ENCODE measurements at places on chromosomes 6 and 20.

DNA sequence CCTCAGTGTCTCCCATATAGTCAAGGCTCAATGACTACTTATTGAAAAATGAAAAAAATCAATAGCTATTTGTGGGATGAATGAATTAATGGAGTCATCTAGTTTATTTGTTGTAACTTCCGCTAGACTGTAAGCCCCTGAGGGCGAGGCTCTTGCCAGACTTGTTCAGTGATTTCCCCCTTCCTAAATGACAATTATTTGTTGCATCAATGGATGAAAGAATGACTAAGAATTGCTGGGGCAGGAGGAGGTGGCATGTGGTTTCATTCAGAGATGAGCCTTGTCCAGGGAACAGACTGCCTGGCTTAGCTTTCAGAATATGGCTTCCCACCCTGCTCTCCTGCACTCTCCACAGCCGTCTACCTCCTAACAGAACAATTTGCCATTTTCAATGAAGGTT is 1.1 kb upstream of the PRELID3B start:
- DNase-seq = peak; percentile 39

DNA sequence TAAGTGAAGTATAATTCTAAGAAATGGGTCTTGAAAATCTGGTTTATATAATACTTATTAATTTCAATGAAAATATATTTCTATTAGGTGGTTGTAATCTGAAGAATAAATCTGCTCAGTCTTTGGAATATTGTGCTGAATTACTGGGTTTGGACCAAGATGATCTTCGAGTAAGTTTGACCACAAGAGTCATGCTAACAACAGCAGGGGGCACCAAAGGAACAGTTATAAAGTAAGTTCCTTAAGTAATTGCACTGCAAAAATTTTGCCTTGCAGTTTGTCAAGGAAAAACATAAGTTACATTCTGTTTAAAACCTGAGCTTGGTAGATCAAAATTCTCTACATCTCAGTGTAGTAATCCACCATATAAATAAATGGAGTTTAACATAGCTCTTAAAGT is 106.0 kb downstream of the MYO6 start:
- DNase-seq = peak; percentile 30

DNA sequence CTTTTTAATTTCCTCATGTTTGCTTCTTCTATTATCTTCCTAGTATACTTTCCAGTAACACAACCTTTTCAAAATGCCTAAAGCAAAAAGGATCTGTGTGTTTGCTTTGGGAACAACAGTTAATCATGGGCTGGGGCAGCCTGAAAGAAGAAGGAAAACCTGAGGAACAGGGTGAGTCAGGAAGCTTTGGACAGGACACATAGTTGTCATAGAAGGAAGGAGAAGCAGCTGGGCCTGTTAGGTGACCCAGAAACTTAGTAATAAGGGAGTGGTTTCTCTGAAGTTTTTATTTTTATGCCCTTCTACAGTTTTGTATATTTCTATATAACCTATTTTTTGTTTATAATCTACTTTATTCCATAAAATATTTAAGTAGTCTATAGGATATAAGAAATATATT is 61.4 kb downstream of the CD24 start:
- no peak for DNase-seq

- DNase-seq = no peak
Observed at GRCh38 chr6:72422171-72422570, 199.7 kb upstream of the KCNQ5 start.

- no peak for DNase-seq
Observed at GRCh38 chr6:105868823-105869460, 217.2 kb upstream of the PRDM1 start.

GRCh38 chr20:37308086-37309050 is 18.9 kb downstream of the MANBAL start:
- no peak for DNase-seq
